ENCODE measurements at places on chromosomes 4 and X.

- DNase-seq, result no peak
These were observed 51.1 kb upstream of the UGT8 start for GRCh38 chr4:114547340-114548134.

GRCh38 chrX:46959985-46960700 is 47.9 kb downstream of the JADE3 start:
- DNase-seq, result no peak

GRCh38 chrX:120294651-120295050 is 16.6 kb downstream of the TMEM255A start:
- no peak for DNase-seq

- no peak for DNase-seq
These were observed 105.2 kb downstream of the GASK1B start for GRCh38 chr4:158067646-158068045.

DNA sequence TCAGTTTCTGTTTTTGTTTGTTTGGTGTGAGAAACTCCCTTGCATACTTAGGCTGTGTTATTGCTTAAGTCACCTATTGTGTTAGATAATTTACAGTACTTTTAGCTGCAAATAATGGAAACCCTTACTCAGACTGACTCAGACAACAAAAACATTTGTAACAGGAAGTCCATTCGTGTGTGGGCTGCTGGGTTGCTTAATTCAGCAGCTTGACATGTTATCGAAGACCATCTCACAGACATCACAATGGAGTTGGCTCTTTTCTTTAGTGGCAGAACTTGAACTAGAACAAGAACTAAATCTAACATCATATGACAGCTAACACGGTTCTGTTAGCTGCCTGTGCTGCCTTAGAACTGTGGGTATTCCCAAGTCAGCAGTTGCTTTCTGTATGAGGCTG is 9.9 kb upstream of the GABRE start:
- DNase-seq, result no peak

- no peak for DNase-seq
These were observed 74.9 kb upstream of the CBR4 start for GRCh38 chr4:169084954-169085353.

- no peak for DNase-seq
These were observed 55.8 kb upstream of the NSUN7 start for GRCh38 chr4:40693946-40694345.

GRCh38 chr4:58649226-58649625 is 1539.0 kb upstream of the IGFBP7 start:
- peak; percentile 80 for DNase-seq
